Natural killer cell (primary cell): ENCODE measurements at places on chromosomes 3 and 15. TPM values are rescaled to one million over a fixed set of nuclear protein-coding genes. Genes with fewer than 3 reads are reported as not detected.

- DNase-seq = no peak
These were observed 276.6 kb upstream of the THBS1 start for GRCh38 chr15:39304201-39304841.

GRCh38 chr3:177551431-177551836, 354.2 kb upstream of the TBL1XR1 start:
- peak; percentile 40 for DNase-seq

DNA sequence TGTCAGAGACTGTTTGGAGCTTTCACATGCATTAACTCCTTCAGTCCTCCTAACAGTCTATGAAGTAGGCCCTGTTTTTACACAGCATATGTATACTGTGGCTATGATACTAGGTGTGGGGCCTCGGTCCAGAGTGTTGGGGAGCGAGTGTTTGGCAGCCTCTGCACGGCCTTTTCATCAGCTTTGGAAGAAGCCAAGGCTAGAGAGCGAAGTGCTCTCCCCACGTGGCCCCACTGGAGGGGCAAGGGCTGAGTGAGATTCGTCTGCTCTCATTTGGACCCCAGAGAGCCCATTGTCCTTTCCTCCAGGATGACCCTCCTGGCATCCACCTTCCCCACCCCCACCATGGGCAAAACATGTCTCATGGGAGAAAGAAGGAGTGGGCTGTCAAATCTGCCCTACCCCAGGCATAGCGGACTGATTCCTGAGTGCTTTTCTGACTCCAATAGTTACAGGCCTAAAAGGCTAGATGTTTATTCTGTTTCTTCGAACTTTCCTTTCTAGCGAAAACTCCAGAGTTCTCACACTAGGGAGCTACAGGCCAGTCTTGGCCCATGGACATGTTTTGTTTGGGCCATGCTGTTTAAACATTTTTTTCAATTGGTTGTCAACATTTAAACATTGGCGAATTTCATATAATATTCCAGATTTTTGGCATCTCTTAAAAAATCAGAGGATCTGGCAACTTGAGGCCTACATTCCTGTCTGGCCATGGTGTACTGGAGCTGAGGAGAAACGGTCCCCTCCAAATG, 76.0 kb downstream of the EEFSEC start:
- DNase-seq = no peak

- DNase-seq = no peak
These were observed 173.2 kb upstream of the PRICKLE2 start for GRCh38 chr3:64398476-64398875.

DNA sequence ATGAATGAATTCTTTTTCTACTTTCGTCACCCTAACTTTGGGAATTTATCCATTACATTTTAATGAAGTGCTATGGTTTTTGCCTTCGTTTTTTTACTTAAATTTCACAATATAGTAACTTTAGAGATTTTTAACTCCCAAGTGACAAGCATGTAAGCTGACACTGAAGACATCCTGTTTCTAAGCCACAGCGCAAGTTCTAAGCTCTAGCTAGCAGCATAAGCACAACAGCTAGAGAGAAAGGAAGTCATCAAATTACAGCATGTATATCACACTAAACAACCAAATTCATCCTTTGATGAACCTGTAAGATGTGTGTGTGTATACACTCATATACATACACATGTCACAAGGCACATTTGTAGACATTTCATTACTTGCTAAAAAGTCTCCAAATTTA, 119.3 kb downstream of the P3H2 start:
- DNase-seq = no peak

DNA sequence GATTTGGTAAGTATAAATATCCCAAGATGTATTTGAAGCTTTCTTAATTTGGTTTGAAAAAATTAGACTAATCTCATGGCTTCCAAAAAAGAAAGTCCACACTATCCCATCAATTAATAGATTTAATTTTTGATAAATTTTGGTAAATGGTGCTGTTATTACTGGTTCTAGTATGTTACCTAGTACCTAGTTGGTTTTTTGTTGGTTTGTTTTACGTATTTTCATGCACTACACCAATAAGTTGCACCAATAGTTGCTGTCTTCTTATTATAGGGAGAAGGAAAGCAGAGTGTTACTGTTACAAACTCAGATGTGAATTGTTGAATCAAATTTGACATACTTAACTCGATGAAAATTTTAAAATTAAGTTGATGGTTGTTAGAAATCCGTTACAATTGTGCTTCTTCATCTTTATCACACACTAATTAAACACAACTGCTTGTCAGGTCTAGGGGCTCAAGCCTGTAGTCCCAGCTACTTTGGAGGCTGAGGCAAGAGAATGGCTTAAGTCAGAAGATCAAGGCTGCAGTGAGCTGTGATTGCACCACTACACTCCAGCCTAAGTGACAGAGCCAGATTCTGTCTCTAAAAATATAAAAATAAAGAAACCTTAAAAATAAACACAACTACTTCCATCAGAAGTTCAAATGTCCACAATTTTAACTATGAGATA, 23.1 kb upstream of the MBNL1 start:
- DNase-seq = peak; percentile 44

DNA sequence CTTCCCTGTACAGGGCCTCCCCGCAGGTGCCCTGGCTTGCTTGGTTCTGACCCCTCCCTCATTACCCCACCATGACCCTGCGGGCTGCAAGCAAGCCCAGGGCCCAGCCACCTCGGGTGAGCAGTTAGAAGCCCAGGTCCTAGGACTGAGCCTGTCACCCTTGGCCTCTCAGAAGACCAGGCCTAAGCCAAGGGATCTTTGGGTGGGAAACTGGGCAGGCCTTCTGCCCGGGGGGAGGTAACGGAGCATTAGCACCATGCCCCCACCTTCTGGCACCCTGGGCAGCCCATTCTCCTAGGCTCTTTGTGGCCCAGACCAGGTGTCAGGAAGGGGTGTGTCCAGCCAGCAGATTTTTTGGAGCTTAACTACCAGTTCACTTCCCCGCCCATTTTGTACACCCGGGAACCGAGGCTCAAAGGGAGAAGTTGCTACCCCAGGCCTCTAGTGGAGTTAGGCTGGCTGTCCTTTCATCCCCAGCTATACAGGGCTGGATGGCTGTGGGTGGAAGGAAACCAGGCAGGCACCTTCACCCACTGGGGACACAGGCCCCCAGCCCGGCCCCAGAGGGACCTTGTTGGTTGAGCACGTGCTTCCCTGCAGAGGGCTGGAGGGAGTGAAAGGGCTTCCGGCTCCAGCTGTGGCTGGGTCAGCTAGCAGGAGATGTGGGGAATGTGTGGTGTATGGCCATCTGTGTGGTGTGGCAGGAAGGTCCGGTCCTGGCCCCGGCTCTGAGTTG, 1.4 kb downstream of the CSK start:
- DNase-seq = no peak

DNA sequence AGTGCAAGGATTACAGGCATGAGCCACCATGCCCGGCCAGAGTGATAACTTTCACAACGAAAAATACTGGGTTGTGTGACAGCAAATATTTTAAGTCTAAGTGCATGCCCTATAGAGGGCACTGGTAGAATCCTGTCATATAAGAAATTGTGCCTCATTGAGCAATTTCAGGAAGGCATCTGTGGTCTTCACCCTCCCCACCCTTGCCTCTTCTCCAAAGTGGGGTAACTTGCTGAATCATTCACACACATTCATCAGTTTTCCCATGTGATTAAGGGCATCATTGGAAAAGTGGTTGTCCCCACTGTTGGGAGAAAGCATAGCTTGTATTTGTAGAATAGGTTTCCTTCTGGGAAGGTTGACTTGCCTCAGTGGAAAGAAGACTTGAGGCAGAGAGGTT, 9.2 kb downstream of the MITF start:
- no peak for DNase-seq

GRCh38 chr3:138455801-138456716, 21.6 kb downstream of the ESYT3 start:
- DNase-seq = no peak

GRCh38 chr3:39910826-39911464, 101.5 kb downstream of the MYRIP start:
- no peak for DNase-seq

CLSTN2 gene
- not detected for total RNA-seq

GRCh38 chr3:62365391-62366125, 7.8 kb downstream of the FEZF2 start:
- no peak for DNase-seq

RTP1 gene
- not detected for total RNA-seq

GRCh38 chr3:178880274-178880673, 191.3 kb downstream of the ZMAT3 start:
- DNase-seq = no peak

DNA sequence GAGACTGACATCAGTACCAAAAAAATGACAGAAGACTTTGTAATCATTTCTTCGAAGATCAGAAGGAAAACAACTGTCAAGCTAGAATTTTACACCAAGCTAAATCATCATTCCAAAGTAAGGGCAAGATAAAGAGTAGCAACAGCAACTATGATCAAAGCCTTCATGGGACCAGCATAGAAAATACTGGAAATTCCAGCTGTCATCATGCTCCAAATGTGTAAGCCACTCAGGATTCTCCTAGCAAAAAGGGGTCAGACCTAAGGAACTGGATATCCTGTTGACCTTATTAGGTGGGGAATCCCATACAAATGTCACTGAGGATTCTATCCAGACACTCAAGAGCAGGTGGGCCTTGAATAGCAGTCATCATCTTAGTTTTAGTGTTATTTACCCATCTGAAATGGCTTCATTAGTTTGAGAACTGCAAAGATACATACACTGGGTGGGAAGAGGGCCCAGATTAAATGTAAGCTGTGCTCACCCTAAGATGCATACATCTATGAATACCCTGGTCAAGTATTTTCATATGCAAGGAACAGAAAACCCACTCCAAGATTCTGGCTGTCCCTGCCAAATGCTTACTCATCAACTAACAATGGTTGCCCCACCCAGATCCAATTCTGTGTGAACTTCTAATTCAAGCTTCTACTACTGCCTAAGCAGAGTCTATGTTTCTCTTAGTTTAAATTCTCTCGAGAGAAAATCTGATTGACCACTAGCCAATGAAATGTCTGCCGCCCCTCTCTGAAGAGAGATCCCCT, 33.5 kb downstream of the CLDN18 start:
- no peak for DNase-seq

GRCh38 chr3:159848348-159849118, 140.1 kb upstream of the IL12A start:
- no peak for DNase-seq

GRCh38 chr3:112087746-112088145, 1.6 kb downstream of the C3orf52 start:
- DNase-seq = no peak

SLC24A5 gene
- not detected for total RNA-seq

MOBP gene
- total RNA-seq = not detected

CD200R1L gene
- 1.3 TPM for total RNA-seq

DNA sequence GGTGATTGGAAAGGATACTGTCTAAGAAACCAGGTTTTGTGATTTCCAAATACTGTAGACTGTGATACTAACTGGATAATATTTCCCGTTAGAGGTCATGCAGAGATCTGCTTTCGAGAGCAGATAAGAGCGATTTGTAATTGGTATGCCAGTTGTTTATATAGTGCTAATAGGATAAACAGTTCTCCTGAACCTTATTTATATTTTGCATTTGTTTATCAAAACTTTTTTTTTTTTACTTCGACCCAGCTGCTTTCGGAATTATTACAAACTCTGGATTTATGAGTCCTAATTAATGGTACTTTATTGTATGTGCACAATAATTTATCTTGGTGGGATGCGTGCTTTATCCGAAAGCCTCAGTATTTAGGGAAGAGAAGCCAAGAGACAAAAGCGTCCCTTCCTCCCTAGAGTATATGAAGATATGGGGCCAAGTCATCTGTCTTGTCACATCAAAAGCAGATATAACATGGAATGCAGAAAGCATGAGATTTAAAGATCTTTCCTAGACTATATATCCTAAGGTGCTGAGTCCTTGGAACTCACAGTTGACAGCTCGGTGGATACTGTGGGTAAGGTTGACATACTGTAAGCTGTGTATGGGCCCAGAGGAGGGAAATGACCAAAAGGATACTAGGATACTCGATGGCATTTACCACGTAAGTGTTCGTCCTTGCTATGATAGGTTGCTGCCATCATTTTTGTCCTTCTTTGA, 62.2 kb downstream of the SMAD6 start:
- DNase-seq = no peak

DNA sequence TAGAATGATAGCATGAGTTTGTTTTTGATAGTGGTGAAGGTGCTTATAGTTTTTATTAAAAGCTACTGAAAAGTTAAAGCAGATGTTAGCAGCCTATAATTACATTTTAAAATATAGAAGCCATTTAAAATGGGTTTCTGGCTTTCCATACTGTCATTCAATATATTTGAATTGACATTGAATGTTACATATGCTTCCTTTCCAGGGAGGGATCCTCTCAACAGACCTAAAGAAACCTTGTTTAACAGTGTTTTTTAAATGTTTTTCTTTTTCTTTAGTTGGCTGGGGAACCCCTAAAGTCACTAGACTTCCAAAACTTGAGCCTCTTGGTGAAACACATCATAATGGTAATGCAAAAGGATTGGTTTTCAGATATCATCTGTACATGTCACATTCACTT, 12.2 kb downstream of the DHFR2 start:
- no peak for DNase-seq

- no peak for DNase-seq
These were observed 540 bp upstream of the PPP1R2 start for GRCh38 chr3:195543500-195544229.

SELENOK gene
- total RNA-seq = 95.4 TPM

GRCh38 chr3:161137260-161137659, 32.1 kb upstream of the B3GALNT1 start:
- no peak for DNase-seq
